Renal cortical epithelial cell (primary cell): ENCODE measurements at places on chromosomes 16 and 17.

- peak; percentile 76 for DNase-seq
These were observed 11.4 kb upstream of the MRPS23 start for GRCh38 chr17:57861000-57861789.

DNA sequence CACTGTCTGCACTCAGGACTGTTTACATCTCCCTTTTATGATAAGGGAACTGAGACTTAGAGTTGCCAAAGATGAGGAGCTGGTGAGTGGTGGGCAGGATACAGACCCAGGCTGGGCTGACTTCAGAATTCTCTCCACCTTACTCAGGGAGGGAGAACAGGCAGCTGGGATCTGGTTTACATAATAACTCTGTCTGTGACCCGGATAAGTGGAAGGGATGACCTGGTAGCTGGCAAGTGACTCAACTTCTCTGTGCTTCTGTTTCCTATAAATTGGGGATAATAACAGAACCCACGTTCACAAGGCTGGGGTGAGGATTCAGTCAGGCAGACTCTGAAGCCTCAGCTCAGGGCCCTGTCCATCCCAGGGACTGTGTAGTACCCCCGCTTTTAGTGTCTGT is 2.6 kb downstream of the SNX20 start:
- no peak for DNase-seq

DNA sequence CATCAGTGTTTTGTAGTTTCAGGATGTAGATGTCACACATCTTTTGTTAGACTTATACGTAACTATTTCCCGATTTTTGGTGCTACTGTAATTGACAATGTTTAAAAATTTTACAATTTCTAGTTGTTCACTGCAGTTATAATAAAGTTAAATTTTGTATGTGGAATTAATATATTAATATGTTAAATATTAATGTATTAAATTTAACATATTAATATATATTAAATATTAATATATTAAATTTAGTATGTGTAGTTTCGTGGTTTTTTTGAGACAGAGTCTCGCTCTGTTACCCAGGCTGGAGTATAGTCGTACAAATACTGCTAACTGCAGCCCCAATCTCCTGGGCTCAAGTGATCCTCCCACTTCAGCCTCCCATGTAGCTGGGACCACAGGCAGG is 5.7 kb upstream of the LGALS3BP start:
- no peak for DNase-seq

- DNase-seq, result no peak
These were observed 51.1 kb upstream of the VPS4A start for GRCh38 chr16:69260019-69260418.

DNA sequence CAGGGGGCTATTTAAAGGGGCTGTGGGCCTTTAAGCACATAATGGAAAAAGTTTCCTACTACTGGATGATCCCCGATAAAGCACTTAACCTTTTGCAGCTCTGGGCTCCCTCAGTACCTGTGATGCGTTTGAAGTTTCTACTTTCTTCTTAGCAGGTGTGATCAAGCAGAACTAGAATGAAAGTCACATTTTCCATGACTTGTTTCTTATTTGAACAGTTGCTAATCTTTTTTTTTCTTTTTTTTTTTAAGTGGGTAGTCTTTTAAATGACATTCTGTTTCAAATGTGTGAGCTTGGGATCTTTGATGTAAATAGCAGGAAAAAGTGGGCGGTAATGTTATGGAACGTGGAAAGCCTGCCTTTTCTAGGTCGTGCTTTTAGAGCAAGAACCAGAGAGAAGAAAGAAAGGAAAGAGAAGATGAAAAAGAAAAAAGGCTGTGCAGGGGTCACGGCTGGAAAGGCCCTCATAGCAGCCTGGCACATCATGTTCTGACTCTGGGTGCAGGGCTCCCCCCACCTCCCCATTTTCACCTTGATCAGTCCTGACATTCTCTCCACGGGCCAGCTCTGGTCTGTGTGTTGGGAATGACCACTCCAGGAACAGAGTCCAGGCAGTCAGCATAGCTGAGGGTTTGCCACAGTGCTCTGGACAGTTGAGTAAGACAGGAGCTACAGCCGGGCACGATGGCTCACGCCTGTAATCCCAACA is 150.6 kb downstream of the CLEC16A start:
- peak; percentile 43 for DNase-seq

GRCh38 chr17:7577327-7578199 is 1.9 kb upstream of the CD68 start:
- no peak for DNase-seq

DNA sequence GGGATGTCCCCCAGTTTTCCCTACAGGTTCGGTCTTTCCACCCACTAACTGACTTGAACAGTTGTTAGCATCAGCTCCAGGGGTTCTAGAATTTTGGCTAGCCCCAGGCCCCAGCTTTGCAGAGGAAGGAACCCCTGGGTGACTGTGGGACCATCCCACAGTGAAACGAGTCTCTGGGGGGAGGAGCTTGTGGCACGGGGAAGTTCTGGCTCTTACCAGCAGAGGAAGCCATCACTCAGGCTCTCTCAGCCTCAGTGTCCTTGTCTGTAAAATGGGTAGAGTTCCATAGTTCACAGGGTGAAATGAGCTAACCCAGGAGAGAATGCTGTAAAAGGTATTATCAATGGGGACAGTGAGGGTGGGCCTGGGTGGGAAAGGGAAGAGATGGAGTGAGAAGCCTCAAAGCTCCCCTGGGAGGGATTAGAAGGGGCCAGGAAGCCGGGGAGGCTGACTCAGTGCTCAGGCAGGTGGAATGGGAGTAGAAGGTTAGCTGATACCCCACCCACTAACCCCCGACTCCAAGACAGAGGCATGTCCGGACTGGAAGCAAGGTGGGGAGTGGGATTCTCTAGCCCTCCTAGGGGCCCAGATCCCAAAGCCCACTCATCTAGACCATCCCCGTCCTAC is 30.9 kb upstream of the CDC42EP4 start:
- peak; percentile 42 for DNase-seq

DNA sequence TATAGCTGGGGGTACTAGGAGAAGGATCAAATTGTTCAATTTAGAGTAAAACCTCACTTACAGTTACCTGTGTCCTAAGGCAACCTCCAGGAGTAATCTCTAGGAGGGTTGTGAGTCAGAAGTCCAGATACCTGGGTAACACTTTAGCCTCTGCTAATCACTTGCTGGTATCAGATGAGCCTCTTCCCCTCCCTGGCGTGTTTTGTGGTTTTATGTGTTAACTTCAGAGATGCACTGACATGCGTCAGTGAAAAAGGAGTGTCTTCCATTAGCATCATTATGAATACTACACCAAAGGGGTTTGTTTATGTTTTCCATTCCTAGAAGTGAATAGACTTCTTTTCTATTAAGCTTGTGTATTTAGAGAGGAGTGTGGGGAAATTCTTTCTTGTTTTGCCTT is 208.2 kb downstream of the FTO start:
- DNase-seq, result peak; percentile 19

DNA sequence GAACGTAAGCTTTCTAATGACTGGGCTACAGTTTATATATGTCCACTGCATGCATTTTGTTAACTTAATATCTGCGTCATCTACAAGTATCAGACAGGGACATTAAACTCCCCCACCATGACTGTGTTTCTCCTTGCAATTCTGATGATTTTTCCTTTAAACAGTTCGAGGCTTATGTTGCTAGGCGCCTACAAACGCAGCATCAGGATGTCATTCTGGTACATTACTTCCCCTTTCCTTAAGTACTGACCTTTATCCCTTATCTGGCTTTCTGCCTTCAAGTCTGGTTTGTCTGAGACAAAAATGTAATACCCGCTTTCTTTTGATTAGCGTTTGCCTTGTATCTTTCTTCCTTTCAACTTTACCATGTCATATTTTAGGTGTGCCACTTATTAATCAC is 362.4 kb downstream of the SLC39A11 start:
- DNase-seq, result no peak

DNA sequence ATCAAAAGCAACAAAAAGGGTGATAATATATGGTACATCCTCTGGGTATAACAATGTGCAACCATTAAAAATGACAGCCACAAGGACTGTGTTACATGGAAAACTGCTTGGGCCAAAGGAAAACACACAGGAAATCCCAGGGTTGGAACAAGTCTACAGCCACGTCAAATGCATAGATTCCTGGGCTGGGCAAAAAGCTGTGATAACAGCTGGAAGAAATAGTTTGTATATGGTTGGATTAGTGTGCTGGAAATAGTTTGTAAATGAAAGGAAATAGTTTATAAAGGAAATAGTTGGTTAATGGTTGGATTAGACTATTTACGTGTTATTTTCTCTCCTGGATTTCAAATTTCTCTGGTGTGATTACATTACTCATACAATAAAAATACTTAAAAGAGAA is 2.6 kb downstream of the HSD17B2 start:
- DNase-seq, result no peak

DNA sequence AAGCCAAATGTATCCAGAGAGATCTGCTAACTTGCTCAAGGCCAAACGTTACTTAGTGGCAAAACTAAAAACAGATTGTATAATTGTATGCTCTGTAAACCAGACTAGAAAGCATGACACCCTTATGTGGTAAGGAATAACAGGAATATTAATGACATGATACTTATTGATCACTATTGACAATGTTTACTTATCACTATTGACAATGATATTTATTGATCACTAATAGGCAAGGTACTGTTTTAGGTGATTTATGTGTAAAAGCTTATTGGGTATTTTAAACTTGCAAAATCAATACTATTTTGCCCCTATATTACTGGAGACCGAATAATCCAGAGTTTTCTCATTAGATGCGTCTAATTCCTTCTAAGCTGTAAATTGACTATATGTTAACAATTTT is 985.1 kb downstream of the CDH11 start:
- DNase-seq, result no peak
